ENCODE measurements at places on chromosomes 6 and 20.

DNA sequence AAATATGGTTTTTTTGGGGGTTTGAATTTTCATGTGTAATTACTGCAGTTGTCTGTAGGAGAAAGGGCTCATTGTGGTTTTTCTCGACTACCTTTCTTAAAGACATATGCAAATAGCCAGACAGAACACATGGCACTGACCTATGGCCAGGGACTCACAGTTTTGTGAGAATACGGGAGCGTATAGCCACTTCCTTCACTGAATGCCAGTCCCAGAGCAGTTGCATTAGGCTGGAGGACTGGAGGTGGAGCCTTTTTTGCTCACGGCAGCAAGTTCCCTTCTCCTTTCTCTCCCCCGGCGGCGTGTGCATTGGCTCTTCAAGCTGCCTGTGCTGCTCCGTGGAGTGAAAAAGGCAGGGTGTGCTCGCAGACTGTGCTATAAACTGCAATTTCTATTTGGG lies 114.9 kb downstream of the AKAP7 start:
- DNase-seq, result no peak

GRCh38 chr6:43931201-43931600 lies 161.2 kb downstream of the VEGFA start:
- no peak for DNase-seq

GRCh38 chr6:3849681-3850450 lies 693 bp downstream of the FAM50B start:
- no peak for DNase-seq

GRCh38 chr6:93418033-93418407 lies 1.3 kb downstream of the EPHA7 start:
- DNase-seq, result no peak

DNA sequence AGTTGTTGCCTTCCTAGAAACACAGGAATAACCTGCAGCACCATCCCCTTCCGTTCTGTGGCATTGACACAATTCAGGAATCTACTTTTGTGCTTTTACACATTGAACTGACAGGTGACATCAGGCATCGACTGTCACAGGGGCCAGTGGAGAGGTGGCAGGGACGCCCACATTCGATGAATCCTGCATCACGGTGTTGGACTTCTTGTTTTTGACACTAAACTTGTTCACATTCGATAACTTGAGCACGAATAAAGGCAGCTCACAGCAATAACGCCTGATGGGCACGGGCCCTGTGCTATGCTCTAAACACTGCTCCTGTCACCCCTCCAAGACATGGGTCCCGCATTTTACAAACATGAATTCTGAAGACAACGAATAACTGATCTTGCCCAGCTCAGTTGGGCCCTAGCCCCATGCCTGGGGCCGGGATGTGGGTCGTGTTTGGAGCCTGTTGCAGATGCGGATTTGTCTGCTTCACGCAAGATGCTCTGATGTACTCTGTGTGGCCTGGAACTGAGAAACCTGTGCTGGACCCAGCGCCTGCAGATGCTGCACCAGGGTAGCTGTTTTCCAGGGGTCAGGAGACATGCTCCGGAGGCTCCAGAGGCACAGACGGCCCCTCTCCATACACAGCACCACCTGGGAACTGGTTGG lies 75.7 kb downstream of the TTLL2 start:
- no peak for DNase-seq

- no peak for DNase-seq
Measured at GRCh38 chr6:136784271-136784664, 8.0 kb downstream of the MAP3K5 start.

DNA sequence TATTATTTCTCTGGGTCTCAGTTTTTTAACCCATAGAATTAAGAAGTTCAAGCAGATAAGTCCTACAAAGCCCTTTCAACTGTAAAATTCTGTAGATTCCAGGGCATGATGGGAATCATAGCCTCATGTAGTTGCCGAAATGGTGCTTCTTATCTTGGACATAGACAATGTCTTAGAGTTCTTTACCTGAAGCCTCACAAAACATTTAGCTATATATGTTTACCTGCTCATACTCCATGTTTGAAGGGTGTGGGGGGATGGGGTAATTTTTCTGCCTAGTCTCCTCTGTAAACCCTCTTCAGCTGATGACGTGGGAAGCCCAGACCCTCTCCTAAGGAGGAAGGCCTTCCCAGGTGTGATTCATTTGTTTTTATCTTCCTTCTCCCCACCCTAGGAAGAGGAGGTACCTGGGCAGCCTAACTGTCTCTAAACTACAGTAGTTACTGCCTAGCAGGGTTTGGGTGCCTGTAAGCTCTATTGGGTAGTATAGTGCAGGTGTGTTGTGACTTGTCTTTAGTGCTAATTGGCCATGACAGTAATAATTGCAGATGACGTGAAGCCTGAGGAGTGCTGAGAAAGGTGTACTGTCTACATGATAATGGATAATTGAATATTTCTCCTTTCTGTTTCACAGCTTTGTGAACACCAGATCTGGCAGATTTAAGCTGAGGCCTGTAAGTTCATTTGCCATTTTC lies 230.8 kb downstream of the TFAP2B start:
- DNase-seq, result no peak

- DNase-seq, result no peak
Measured at GRCh38 chr6:106118835-106119431, 32.8 kb downstream of the PRDM1 start.

- DNase-seq, result no peak
Measured at GRCh38 chr6:40937491-40937890, 101.5 kb downstream of the UNC5CL start.

GRCh38 chr6:18406955-18407749 lies 20.0 kb downstream of the RNF144B start:
- DNase-seq, result no peak

DNA sequence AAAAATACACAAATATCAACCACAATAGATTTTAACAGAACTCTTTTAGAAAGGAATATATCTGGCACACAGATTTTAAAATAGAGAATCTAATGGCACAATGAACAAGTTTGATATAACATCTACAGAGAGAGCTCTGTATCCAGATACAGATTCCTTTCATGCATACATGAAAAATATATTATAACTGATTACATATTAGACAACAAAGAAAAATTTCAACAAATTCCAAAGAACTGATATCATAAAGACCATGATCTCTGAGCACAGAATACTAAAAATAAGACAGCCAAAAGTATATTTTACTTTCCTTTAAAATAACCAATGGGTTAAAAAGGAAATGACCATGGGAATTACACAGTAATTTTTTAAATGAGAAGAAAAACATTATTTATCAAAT lies 74.1 kb upstream of the MAP7 start:
- no peak for DNase-seq

- DNase-seq, result no peak
Measured at GRCh38 chr20:23049201-23050075, at the start of gene THBD. Gene THBD, minus strand, starts transcription at chr20:23049672. Its CDS starts 168 bp downstream, at chr20:23049504.

GRCh38 chr6:32581315-32582095 lies 8.1 kb downstream of the HLA-DRB1 start:
- DNase-seq, result no peak

GRCh38 chr20:54221996-54222890 lies 14.4 kb downstream of the PFDN4 start:
- DNase-seq, result no peak

- no peak for DNase-seq
Measured at GRCh38 chr20:58795923-58796245, 54.8 kb downstream of the GNAS-AS1 start.

- no peak for DNase-seq
Measured at GRCh38 chr20:47678536-47678935, 106.7 kb downstream of the SULF2 start.

DNA sequence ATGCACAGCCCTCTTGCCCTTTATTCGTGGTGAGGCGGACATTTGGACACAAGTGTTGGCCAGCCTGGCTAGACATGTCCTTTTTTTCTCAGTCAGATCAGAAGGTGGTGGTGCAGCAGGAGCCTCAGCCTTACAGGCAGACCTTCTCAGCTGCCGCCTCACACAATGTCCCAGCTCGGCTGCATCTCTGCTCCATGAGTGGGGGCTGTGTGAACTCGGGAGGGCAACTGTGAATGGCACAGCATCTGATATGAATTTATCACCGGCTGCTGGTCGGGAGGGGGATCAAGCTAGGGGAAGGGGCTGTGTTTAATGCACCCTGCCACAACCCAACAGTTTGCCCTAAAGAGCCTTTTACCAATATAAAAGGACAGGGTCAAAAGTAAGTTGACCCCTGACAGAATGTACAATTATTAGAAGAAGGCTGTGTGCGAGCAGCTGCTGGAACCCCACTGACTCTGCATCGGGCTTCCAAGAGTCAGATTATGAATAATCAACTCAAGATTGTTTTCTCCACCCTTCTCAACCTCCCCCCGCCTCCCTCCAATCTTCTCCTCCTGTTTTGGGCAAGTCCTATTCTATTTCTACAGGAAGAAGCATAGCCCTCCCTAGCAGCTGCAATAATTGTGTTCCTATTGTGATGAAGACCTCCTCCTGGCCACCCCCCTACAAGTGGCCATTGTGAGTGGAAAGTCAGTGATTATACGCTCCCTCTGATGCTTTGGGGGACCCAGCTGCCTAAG lies 245.2 kb downstream of the PKHD1 start:
- no peak for DNase-seq

DNA sequence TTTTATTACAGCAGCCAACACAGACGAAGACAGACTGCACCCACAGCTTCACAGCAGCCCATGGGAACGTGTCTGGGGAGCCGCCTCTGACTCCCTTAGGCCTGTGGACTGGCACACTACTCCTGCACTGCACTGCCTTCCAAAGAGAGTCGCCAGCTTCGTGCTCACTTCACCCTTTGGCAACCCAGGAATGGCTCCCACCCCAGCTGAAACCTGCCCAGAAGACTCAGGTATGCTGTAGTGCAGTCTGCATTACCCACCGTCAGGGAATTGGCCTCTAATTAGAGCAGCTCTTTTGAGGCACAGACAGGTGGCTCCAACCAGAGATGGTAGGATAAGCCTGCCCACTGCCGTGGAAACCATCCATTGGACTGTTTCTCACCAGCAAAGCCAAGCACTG lies 39.9 kb upstream of the FRMD1 start:
- no peak for DNase-seq

GRCh38 chr6:73152556-73152955 lies 72.7 kb downstream of the KHDC1L start:
- no peak for DNase-seq

- no peak for DNase-seq
Measured at GRCh38 chr6:89443658-89444057, 10.7 kb downstream of the ANKRD6 start.

DNA sequence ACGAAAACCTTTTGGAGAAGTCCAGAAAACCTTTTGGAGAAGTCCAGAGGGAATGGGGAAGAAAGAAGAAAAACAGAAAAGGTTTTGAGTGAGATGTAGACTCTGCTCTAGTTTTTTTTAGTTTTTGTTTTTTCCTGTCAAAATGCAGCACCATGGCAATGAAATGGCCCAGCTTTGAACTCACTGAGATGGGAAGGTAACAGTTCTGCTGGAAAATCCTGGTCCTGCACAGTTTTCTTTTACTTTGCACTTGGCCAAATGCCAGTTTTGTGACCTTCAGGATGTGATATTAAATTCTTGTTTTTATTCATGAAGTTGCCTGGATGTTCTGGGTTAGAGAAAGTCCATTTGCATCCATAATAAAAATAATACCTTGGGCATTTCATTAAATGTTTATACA lies 145.7 kb downstream of the CFAP61 start:
- no peak for DNase-seq

- no peak for DNase-seq
Measured at GRCh38 chr20:52682237-52682636, 289.9 kb upstream of the TSHZ2 start.

GRCh38 chr6:124977067-124977908 lies 15.1 kb downstream of the RNF217 start:
- DNase-seq, result no peak

- DNase-seq, result peak; percentile 77
Measured at GRCh38 chr6:20404641-20405032, 3.0 kb downstream of the E2F3 start.

GRCh38 chr6:3737149-3737830 lies 14.2 kb downstream of the PXDC1 start:
- no peak for DNase-seq

DNA sequence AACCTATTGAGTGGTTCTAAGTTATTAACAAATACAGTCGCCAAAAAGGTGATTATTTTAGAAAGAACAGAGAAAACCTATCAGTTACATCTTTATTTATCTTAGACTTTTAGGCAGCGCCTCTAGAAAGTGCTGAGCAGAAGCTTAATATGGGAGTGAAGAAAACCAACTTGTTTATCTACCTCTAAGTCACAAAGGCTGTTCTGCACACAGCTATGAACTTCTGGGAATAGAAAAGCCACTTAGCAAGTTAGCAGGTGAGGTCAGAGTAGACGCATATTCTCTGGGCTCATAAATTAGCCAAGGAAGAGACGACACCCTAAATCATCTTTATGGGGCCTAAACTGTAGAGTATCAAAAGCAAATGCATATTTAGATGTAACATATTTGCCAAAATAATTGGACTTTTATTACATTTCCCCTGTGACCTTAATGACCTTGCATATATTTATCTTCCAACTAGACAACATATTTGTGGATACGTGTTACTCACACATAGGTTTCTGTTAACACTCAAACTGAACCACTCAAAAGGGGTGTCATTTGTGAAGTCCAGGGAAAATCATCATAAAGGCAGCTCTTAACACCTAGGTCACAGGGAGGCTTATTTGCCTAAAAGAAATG lies 267.1 kb downstream of the ADGB start:
- DNase-seq, result no peak

GRCh38 chr6:135759831-135760230 lies 91.7 kb upstream of the PDE7B start:
- DNase-seq, result no peak

- no peak for DNase-seq
Measured at GRCh38 chr6:19477563-19477962, 359.6 kb upstream of the ID4 start.

GRCh38 chr6:149455031-149455732 lies 29.6 kb downstream of the ZC3H12D start:
- DNase-seq, result no peak

GRCh38 chr6:42453654-42454427 lies 2.1 kb upstream of the TRERF1 start:
- peak; percentile 13 for DNase-seq

DNA sequence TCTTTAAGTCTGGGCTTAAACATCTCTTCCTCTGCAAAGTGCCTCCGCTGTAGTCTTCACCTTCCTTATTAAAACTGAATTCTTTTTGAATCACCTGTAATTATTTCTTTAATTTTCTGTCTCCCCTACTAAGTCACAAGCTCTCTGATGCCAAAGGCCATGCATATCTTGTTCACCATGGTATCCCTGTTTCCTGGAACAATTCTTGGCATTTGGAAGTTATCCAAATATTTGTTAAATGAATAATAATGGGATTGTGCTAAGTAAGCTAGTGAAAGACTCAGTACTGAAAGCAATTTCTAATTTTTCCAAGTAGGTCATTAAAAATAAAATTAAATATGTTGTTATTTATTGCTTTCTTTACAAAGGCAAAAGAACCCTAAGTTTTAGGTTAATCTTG lies 12.2 kb downstream of the SNAP91 start:
- no peak for DNase-seq

GRCh38 chr20:37452236-37452635 lies 68.8 kb upstream of the NNAT start:
- no peak for DNase-seq

- no peak for DNase-seq
Measured at GRCh38 chr6:42030585-42031506, 19.5 kb upstream of the TAF8 start.

- DNase-seq, result no peak
Measured at GRCh38 chr6:97288188-97288587, 5.2 kb upstream of the MMS22L start.
